Activated T-cell treated with anti-CD3 and anti-CD28 coated beads, Interleukin-2, amount 50 U/mL, for 24 hours (primary cell): ENCODE measurements at places on chromosomes 12 and 14.

DNA sequence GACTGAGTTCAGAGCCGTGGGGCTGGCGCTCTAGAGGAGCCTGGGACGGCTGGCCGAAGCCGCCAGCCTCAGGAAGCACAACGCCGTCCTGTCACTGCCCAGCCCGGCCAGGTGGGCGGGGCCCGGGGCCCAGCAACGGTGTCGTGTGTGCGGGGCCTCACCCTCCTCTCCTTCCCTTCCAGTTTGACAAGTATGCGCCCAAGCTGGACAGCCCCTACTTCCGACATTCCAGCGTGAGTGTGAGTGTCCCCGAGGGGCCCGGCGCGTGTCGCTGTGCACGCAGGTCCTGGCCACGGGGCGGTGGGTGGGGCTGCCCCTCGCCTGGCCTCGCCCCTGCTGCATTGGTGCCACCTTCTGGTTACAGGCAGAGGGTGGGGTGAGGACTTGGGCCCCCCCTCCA, 38.3 kb downstream of the LRCOL1 start:
- H3K4me3 ChIP-seq = no peak overlapping the region
- H3K27ac ChIP-seq = no peak overlapping the region
- peaks cover 41% of the 10 kb centered on the region for H3K36me3 ChIP-seq

GRCh38 chr12:18824287-18824686, 86.4 kb downstream of the CAPZA3 start:
- no peaks in the 10 kb centered on the region for H3K36me3 ChIP-seq
- H3K27ac ChIP-seq = no peak overlapping the region
- no peaks in the 10 kb centered on the region for H3K27me3 ChIP-seq
- no peak overlapping the region for H3K4me3 ChIP-seq

DNA sequence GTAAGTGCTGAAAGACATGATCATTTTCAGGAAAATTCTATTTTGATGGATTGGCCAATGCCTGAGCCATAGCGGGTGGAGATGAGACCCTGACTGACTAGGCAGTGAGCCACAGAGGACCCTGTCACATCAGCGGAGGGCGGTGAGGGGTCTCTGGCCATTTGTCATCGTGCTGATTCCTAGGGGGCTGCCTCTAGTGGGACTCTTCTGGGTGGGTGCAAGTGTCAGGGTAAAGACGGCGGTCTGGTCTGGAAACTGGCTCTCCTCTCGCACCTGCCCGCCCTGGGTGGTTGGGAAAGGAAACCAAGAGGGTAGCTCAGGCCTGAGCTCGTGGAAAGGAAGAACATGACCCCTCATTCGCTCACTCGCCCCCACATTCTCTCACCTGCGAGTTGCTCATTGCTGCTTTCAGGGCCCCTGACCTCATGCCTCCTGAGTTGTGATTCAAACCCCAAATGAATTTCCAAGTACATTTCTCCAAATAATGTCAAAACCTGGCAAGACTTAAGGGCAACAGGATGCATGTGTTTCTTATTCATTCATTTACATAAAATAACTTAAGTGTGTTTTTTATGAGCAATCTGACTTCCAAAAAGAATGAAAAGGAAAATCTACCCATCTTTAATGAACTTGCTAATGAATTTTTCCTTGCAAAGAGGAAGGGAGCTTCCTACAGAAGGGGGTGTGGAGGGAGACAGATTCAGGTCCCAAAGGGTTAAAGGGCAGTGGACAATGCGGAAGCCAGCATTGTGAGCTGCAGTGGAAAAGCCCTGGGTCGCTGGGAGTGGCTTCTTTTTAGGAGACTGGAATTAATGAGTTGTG, 12.8 kb downstream of the MEG3 start:
- no peak overlapping the region for H3K27ac ChIP-seq
- no peaks in the 10 kb centered on the region for H3K4me1 ChIP-seq
- peaks cover 19% of the 10 kb centered on the region for H3K27me3 ChIP-seq
- H3K36me3 ChIP-seq = no peaks in the 10 kb centered on the region

- H3K4me1 ChIP-seq = peaks cover 3% of the 10 kb centered on the region
- H3K27ac ChIP-seq = no peak overlapping the region
- no peak for DNase-seq
- H3K27me3 ChIP-seq = no peaks in the 10 kb centered on the region
Observed at GRCh38 chr12:27771481-27772327, 8.3 kb upstream of the KLHL42 start.

DNA sequence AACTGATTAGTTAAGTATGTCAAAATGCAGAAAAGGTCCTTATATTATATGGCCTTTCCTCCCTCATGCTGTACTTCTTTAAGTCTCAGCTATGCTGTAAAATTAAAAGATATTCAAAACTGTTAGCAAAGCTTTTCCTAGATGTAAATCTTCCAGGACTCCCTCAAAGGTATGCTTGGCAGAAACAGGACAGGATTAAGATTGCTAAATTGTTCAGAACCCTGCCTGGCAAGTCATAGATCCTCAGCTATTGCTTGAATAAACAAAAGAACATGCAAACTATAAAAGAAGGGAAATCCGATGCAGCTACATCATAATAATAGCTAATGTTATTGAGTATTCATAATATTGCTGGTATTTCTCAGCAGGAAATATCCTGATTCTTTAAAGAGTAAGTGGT, 322.6 kb downstream of the CCDC91 start:
- H3K4me1 ChIP-seq = no peaks in the 10 kb centered on the region
- no peak overlapping the region for H3K27ac ChIP-seq
- no peak overlapping the region for H3K4me3 ChIP-seq
- H3K27me3 ChIP-seq = no peaks in the 10 kb centered on the region

DNA sequence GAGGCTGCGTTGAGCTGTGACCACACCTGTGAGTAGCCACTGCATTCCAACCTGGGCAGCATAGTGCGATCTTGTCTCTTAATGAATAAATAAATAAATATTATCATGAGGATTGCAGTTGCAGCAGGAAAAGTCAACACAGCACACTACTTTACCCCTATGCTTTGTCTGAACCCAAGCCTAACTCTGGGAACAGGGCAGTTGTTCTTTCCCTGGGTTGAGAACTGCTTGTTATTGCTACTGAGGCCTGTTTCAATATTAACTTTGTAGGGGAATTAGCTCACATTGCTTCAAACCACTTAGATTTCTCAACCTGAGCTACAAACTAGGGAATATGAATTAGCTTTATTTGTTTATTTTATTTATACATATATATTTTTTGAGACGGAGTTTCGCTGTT, 102.5 kb downstream of the SCN8A start:
- no peaks in the 10 kb centered on the region for H3K4me1 ChIP-seq
- no peaks in the 10 kb centered on the region for H3K36me3 ChIP-seq
- no peak overlapping the region for H3K27ac ChIP-seq
- H3K4me3 ChIP-seq = no peak overlapping the region
- no peak for DNase-seq
- H3K27me3 ChIP-seq = no peaks in the 10 kb centered on the region

GRCh38 chr14:65940056-65940735, 527.7 kb downstream of the FUT8 start:
- DNase-seq = no peak
- peaks cover 46% of the 10 kb centered on the region for H3K4me1 ChIP-seq
- no peak overlapping the region for H3K4me3 ChIP-seq
- no peaks in the 10 kb centered on the region for H3K27me3 ChIP-seq

- H3K4me1 ChIP-seq = peaks cover 10% of the 10 kb centered on the region
- H3K27ac ChIP-seq = no peak overlapping the region
- H3K27me3 ChIP-seq = no peaks in the 10 kb centered on the region
- H3K36me3 ChIP-seq = no peaks in the 10 kb centered on the region
- no peak for DNase-seq
Observed at GRCh38 chr14:58749066-58749669, 111.4 kb downstream of the DACT1 start.

GRCh38 chr14:37597538-37597913, 2.1 kb downstream of the TTC6 start:
- peaks cover 91% of the 10 kb centered on the region for H3K27me3 ChIP-seq
- H3K36me3 ChIP-seq = peaks cover 2% of the 10 kb centered on the region
- DNase-seq = no peak
- no peak overlapping the region for H3K4me3 ChIP-seq
- H3K27ac ChIP-seq = no peak overlapping the region
- peaks cover 37% of the 10 kb centered on the region for H3K4me1 ChIP-seq

DNA sequence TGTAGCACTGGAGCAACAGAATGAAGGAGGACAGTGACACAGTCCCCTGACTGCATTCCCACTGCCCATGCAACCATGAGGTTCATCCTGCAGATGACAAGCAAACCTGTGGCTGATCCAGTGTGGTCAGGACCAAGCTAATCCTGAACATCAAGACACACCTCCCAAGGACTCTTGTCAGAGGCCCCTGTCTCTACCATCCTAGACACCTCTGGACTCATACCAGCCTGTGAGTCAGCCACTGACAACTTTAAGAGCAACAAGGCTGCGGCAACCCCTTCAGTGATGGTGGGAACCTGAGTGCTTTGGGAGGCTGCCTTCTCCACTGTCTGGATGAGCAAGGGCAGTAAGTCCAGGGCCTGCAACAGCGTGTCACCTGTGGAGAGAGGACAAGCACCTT, 24.6 kb downstream of the GCN1 start:
- no peaks in the 10 kb centered on the region for H3K27me3 ChIP-seq
- no peak for DNase-seq
- H3K27ac ChIP-seq = no peak overlapping the region
- H3K4me3 ChIP-seq = no peak overlapping the region
- peaks cover 14% of the 10 kb centered on the region for H3K4me1 ChIP-seq
- H3K36me3 ChIP-seq = peaks cover 88% of the 10 kb centered on the region

DNA sequence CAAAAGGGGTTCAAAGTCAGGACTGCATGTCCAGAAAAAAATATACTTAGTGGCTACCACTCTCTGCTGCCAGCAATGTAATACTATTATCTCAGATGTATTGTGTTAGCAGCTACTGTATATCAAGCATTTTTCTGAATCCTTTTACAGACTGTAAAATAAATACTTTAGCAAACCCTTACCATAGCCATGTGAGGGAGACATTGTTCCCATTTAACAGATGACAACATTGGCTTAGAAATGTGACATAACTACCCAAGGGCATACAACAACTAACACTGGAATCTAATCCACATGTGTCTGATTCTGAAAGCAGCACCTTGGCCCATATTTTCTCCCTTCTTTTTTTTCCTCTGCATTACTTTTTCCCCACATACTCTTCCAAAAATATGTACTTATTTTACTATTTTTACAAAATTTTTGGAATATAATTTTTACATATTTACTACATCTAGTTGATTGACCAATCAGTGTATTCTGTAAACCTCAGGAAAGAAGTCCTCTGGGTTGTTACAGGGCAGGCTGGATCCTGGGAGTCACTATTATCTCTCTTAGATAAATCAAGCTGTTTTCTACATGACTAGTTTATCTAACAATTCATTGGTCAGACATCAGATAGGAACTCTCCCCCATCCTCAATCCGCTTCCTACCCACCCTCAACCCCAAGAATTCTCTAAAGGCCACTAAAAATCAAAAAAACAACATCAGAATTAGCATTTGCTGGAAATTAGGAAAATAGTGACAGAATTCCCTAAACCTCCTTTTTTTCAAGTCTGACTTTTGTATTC, 154.1 kb downstream of the BTG1 start:
- H3K27me3 ChIP-seq = no peaks in the 10 kb centered on the region
- DNase-seq = no peak
- H3K4me3 ChIP-seq = no peak overlapping the region
- H3K27ac ChIP-seq = no peak overlapping the region

GRCh38 chr12:106205208-106206069, 42.4 kb downstream of the CKAP4 start:
- no peak overlapping the region for H3K4me3 ChIP-seq
- H3K27me3 ChIP-seq = peaks cover 26% of the 10 kb centered on the region
- H3K4me1 ChIP-seq = no peaks in the 10 kb centered on the region
- no peaks in the 10 kb centered on the region for H3K36me3 ChIP-seq
- H3K27ac ChIP-seq = no peak overlapping the region

DNA sequence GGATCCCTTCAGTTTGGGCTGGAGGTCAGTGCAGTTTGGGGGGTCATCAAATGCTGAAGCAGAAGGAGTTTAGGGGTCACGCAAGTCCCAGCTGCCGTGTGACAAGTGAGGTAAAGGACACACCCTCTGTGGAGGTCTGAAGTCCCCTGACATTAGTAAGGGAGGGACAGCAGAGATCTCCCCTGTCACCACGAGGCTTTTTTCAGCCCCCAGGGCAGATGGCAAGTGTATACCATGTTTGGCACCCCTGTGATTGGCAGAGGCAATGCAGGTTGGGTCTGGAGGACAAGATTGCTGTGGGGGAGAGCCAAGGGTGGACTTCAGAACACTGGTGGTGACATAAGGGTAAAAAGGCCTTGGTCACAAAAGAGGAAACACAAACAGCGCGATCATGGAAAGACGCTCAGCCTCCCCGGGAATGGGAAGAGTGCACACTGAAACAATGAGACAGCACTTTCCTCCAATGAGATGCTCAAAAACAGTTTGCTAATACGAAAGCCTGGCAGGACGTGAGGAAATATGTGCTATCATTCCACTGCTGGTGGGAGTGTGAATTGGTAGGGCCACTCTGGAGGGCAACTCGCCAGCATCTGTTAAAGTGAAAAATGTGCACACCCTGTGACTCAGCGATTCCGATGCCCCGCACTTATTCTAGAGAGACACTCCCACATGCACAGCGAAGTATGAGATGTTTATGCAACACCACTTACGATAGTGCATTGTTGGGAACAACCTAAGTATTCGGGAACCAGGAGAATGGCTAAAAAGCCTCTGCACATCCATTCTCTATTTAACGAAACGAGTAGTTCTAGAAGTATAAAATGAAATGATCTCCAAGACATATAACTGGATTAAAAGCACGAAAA, 14.4 kb upstream of the CD27 start:
- peaks cover 80% of the 10 kb centered on the region for H3K4me1 ChIP-seq
- no peaks in the 10 kb centered on the region for H3K36me3 ChIP-seq
- H3K27me3 ChIP-seq = no peaks in the 10 kb centered on the region
- H3K27ac ChIP-seq = peak overlapping the region; percentile 92
- peak; percentile 70 for DNase-seq

GRCh38 chr12:116609319-116610114, 50.3 kb downstream of the MAP1LC3B2 start:
- no peaks in the 10 kb centered on the region for H3K36me3 ChIP-seq
- DNase-seq = no peak
- no peak overlapping the region for H3K4me3 ChIP-seq
- peaks cover 7% of the 10 kb centered on the region for H3K27me3 ChIP-seq

- H3K4me3 ChIP-seq = no peak overlapping the region
- no peaks in the 10 kb centered on the region for H3K36me3 ChIP-seq
- no peaks in the 10 kb centered on the region for H3K4me1 ChIP-seq
- H3K27ac ChIP-seq = no peak overlapping the region
- DNase-seq = no peak
- H3K27me3 ChIP-seq = no peaks in the 10 kb centered on the region
Observed at GRCh38 chr12:105670672-105671071, 340.2 kb downstream of the C12orf75 start.

- H3K36me3 ChIP-seq = no peaks in the 10 kb centered on the region
- no peaks in the 10 kb centered on the region for H3K27me3 ChIP-seq
- no peak overlapping the region for H3K4me3 ChIP-seq
- no peak overlapping the region for H3K27ac ChIP-seq
- no peaks in the 10 kb centered on the region for H3K4me1 ChIP-seq
Observed at GRCh38 chr12:100827901-100828520, 33.4 kb downstream of the ANO4 start.

- no peaks in the 10 kb centered on the region for H3K27me3 ChIP-seq
- H3K4me1 ChIP-seq = no peaks in the 10 kb centered on the region
- no peak overlapping the region for H3K27ac ChIP-seq
- H3K4me3 ChIP-seq = no peak overlapping the region
Observed at GRCh38 chr14:47346849-47347248, 328.6 kb downstream of the MDGA2 start.
